ENCODE measurements at places on chromosomes 3 and 15.
A peak's percentile ranks its signal among the peaks of the same experiment; 100 is the strongest.

- DNase-seq, result no peak
Measured at GRCh38 chr3:187995043-187995400, 158.9 kb upstream of the LPP start.

- DNase-seq, result no peak
Measured at GRCh38 chr3:182717216-182717615, 76.1 kb upstream of the ATP11B start.

DNA sequence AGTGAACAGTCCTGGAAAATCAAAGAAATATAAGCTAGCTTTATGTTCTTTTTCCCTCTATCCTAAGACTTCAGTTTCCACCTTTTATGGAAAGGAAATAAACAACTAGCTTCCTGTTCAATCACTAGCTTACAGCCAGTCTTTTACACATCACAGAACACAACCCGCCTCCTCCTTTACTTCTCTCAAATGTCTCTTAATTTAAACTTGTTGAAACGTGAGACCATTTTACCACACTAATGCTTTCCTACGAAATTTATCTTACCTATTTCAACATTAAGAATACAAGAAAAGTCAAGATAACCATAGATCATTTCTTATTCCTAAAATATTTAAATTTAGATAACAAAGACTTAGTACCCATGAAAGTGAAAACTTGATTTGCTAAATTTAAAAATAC lies 6.2 kb downstream of the PRTG start:
- DNase-seq, result no peak

DNA sequence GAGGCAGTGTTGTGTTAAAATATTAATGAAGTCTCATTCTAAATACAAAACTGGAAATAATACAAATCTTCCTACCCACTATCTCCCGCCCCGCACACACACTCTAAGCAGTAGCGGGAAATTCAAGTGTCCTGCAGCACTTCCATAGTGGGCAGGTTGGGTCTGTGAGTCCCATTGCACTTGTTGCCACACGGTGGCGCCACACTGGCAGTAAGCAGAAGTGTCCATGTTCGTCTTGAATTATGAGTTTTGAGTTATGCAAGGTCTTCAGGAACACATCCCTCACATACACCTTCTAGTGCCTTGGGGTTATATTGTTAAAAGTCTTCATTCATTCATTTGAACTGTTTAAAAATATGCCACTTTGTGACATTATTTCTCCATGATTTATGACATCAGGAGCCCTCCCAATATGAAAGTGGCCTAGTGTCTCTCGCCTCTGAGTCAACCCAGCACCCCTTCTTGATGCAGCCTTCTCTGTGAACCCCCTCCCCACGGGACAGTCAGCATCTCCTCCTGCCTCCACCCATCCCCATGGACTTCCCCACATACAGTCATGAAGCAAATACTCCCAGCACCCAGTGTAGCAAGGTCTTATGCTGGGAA lies 17.6 kb upstream of the CCDC174 start:
- DNase-seq, result no peak

GRCh38 chr3:58575971-58576652 lies 1.1 kb downstream of the FAM107A start:
- DNase-seq, result peak; percentile 70

DNA sequence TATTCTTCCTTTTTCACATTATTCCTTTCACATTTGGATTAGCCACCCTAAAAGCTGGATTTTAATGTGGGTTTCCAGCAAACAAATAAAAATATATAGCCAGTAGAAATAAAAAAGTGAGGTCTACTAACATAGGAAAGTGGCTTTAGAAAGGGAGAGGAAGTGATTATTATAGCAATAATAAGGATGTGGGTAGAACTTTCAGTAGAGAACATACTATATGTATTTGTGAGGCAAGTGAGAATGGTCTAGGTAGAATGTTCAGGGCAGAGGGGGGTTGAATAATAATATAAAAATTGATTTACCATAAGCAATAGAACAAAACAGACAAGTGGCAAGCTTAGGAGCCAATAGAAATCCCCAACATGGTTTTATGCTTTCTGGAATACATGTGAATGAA lies 88.6 kb downstream of the NR1I2 start:
- no peak for DNase-seq

- DNase-seq, result no peak
Measured at GRCh38 chr3:46913644-46914043, 36.1 kb downstream of the PTH1R start.

GRCh38 chr15:84811151-84811550 lies 6.0 kb upstream of the ALPK3 start:
- DNase-seq, result no peak

- no peak for DNase-seq
Measured at GRCh38 chr15:38479266-38479665, 25.3 kb downstream of the FAM98B start.

GRCh38 chr15:79657722-79658121 lies 225.6 kb downstream of the MINAR1 start:
- DNase-seq, result no peak

GRCh38 chr3:171417813-171418212 lies 42.4 kb downstream of the TNIK start:
- no peak for DNase-seq

DNA sequence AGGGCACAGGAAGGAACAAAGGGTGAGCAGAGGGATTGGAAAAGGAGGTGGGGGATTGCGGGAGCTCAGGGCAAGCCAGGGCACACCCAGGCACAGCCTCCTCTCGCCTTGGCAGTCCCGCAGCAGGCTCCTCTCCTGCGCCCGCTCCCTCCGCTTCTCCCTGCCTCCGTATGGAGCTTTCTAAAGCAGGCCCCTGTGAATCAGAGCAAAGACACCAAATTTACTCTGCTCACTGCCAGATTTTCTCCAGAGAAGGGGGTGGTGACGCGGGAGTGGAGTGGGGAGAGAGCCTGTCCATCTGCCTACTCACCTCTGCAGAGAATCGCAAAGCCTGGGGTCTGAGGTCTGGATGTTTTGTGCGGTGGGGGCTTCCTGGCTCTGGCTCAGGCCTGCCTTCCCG lies 20.0 kb downstream of the ATP2B2 start:
- no peak for DNase-seq

DNA sequence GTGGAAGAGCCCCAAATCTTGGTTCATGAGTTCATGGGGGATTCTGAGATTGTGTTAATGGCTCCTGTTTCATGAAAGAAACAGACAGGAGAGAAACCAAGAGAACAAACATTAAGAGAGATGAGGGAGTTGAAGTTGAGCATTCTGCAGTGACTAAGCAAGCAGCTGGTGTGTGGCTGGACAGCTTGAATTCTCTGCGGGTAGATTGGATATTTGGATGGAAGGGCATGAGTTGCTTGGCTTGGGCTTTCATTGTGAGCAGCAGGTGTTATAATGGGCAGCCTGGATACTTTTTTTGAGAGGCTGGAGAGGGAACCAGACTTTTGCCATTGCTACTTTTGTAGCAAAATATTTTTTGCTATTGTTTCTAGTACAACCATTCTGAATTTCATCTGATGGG lies 346.8 kb upstream of the SATB1 start:
- DNase-seq, result no peak

DNA sequence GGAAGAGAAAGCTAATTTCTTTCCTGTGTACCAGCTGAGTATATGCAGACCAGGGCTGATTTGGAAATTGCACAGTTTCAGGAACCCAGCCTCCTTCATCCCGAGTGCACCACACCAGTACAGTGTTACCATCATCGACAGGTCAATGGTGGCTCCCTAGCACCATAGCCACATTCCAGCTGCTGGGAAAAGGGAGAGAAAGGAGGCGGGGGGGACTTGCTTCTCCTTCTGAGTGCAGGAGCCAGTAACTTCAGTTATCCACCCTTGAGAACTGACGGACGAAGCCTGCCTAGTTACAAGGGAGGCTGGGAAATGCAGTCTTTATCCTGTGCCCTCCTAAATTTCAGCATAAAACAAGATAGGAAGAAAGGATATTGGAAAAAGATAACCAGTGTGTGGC lies 129.7 kb upstream of the PRICKLE2 start:
- DNase-seq, result no peak

DNA sequence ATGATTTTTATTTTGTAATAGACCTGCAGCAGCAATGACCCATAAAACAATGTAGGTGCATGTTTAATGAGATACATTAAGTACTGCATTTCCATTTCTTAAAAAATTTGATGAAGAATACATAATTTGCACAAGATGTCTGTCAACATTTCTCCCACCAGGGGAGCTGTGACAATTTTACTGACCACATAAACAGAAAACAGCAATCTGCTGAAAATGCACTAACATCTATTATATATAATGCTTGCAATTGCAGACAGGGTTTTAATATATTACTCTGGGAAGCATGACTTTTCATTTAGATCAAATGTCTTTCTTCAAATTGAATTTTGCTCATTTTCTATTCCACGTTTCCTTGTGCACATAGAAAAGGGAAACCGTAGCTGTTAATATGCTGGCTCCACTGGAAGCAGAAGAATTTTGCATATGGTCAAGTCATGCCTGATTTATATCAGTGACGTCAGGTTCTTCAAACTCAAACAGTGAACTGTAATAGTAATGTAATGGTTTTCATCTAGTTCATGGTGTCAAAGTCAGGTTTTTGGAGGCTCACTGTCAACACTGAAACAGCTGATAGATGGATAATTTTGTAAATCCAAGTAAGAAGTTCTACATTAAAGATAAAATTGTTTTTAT lies 79.8 kb upstream of the IGF1R start:
- no peak for DNase-seq

GRCh38 chr3:2661078-2661477 lies 449.1 kb downstream of the IL5RA start:
- no peak for DNase-seq

- DNase-seq, result no peak
Measured at GRCh38 chr3:43338295-43338694, 52.0 kb downstream of the SNRK start.

- peak; percentile 12 for DNase-seq
Measured at GRCh38 chr15:40702077-40702476, 7.1 kb downstream of the RAD51 start.

- no peak for DNase-seq
Measured at GRCh38 chr15:47332481-47332880, 384.8 kb upstream of the SEMA6D start.
